Epithelial cell of proximal tubule (primary cell): ENCODE measurements at places on chromosomes 12 and 14. TPM values are rescaled to one million over a fixed set of nuclear protein-coding genes. Genes with fewer than 3 reads are reported as not detected.
A peak's percentile ranks its signal among the peaks of the same experiment; 100 is the strongest.

GRCh38 chr14:44971459-44971858 is 9.5 kb downstream of the TOGARAM1 start:
- no peak for DNase-seq

- no peak for DNase-seq
These were observed 367.6 kb downstream of the RPS29 start for GRCh38 chr14:49218436-49219092.

GRCh38 chr14:95815226-95815690 is 61.4 kb upstream of the TUNAR start:
- no peak for DNase-seq

DNA sequence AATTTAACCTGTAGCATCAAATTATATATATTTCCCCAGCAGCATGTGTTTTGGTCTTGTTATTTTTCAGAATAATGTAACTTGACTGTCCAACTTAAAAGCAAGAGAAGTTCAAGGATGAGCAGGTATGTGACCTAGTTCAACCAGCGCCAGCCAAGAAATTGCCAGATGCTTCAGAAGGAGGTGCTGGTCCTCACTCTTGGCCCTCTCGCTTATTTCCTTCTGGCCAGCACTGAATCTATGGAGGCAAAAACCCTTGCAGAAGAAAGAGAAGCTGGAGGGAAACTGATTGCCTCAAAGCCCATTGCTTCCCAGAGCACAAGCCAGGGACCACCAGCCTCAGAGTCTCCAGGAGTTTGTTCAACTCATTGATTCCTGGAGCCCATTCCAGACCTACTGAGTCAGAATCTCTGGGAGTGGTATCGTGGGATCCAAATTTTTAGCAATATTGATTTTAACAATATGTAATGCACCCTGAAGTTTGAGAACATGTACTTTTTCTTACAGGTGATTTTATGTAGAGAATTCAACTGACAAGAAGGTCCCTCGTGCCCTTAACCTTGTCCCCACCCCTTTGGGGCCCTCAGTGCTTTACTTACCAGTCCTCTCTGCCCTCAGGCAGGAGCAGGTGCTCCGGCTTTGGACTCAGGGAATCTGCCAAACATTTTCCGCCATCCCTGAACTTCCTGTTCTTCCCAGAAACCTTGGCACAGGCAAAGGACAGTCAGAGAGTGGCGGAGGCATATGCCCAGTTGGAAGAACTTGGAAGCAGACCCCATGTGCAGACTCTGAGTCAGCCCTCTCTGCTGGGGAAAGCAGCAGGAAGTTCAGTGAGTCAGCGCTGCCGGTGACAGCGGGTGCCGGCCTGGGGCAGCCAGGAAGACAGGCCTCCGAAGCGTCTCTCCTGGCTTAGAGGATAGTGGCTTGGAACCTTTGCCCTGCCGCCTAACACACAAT is 10.4 kb downstream of the BEST3 start:
- DNase-seq: peak; percentile 78

DNA sequence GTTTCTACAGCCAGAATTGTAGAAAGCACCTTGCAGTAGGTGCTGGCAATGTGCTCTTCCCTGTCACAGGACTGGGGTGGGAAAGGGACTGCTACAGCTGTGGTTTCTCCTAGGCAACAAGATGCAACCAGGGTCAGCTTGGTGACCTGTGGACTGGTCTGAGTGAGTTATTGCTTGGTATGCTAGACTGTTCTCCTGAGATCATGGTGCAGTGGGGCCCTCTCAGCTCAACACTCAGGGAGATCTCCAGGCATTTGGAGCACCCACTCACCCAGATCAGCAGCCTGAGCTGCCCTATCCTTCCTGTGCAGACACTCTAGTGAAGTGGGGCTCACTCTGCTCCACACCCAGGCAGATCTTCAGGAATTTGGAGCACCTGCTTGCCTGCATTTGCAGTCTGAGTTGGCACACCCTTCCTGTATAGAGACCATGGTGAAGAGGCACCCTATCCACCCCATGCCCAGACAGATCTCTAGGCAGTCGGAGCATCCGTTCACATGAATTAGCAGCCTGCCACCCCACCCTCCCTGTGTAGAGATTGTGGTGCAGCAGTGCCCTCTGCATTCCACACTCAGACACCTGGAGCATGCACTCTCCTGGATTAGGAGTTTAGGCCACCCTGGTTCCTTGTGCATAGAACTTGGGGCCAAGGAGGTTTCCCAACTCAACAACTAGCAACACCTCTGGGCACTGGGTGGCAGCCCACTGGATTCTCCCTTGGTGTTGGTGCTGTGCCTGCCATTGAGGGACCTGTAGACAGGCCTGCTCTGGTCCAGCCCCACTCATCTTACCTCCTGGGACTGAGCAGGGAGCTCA is 3.8 kb upstream of the FAM186B start:
- no peak for DNase-seq

- no peak for DNase-seq
These were observed 34.0 kb downstream of the CD9 start for GRCh38 chr12:6234214-6234613.

DNA sequence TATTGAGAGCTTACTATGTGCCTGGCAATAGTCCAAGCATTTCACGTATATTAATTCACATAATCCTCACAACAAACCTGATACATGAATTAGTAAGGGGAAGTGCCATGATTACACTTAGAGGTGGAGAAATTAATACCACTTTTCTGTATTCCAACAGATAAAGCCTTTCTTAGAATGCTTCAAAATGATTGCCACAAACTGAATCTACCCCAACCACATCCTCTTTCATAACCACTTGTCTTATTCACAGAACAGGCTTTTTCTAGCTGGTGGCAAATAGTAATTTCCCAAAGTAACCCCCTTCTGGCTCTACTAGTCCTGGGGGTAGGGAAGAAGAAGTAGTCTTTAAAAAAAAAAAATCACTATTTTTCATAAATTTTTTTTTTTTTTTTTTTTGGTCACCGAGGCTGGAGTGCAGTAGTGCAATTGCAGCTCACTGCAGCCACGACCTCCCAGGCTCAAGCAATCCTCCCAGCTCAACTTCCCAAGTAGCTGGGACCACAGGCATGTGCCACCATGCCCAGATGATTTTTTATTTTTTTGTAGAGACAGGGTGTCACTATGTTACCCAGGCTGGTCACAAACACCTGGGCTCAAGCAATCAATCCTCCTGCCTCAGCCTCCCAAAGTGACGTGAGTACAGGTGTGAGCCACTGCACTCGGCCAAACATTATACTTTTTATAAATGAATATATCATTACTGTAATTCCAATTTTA is 59.0 kb upstream of the ARID2 start:
- DNase-seq: no peak

Gene SLCO1A2
- not detected in 2 replicates for total RNA-seq

Gene VTI1B
- 40.4 and 46.2 TPM in 2 replicates for total RNA-seq
